ENCODE measurements at places on chromosomes 6 and 20.

DNA sequence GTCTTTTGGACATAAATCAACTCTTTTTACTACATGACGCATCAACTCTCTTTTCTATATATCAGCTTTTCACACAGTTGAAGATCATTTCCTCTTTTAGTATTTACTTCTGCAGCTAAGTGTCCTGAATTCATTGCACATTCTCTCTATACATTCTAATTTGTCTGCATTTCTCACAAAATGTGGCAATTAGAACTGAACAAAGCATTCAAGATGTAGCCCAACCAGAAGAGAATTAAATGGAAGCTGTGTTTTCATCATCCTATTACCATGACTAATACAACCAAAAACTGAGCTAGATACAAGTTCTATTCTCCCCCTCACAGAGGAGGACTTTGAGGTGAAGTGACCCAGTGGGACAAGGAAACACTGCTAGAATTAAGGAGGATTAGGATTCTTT is 86.9 kb downstream of the PLCG1 start:
- DNase-seq = no peak

DNA sequence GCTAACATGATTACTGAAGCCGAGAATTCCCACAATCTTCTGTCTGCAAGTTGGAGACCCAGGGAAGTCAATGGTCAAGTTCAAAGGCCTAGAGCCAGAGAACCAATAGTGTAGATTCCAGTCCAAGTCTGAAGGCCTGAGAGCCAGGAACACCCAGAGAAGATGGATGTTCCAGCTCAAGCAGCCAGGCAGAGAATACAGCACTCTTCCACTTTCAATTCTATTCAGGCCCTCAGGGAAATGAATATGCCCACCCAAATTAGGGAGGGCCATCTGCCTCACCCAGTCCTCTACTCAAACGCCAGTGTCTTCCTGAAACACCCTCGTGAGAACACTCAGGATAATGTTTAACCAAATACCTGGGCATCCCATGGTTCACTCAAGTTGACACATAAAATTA is 123.5 kb downstream of the THBS2 start:
- DNase-seq = no peak

DNA sequence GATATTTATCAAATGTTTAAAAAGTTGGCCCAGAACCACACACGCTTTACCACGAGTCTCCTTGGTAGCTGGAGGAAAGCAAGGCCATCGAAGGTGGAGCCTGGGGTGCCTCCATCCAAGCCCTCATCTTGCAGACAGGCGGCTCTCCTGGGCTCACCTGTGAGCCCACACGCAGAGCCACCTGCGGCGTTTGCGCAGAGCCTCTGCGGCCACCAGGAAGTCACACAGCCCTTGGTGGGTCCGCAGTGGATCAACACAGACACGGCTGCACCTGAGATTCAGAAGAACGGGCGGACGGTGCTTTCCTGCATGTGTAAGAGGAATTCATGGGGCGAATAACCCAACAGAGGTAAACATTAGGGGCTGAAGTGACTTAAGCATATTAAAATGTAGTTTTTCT is 24.5 kb upstream of the SMOC2 start:
- DNase-seq = no peak

GRCh38 chr6:170464080-170464479 is 89.0 kb downstream of the PSMB1 start:
- DNase-seq = no peak

DNA sequence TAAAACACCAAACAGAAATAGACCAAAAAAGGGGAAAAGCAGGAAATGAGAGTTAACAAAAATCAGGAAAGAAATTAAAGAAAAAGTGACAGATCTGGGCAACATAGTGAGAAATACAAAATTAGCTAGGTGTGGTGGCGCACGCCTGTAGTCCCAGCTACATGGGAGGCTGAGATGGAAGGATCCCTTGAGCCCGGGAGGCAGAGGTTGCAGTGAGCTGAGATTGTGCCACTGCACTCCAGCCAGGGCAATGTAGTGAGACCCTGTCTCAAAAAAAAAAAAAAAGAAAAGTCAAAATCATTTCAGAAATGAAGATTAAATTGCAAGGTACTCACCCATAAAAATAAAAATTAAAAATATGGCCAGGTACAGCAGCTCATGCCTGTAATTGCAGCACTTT is 13.0 kb upstream of the GRM4 start:
- no peak for DNase-seq

DNA sequence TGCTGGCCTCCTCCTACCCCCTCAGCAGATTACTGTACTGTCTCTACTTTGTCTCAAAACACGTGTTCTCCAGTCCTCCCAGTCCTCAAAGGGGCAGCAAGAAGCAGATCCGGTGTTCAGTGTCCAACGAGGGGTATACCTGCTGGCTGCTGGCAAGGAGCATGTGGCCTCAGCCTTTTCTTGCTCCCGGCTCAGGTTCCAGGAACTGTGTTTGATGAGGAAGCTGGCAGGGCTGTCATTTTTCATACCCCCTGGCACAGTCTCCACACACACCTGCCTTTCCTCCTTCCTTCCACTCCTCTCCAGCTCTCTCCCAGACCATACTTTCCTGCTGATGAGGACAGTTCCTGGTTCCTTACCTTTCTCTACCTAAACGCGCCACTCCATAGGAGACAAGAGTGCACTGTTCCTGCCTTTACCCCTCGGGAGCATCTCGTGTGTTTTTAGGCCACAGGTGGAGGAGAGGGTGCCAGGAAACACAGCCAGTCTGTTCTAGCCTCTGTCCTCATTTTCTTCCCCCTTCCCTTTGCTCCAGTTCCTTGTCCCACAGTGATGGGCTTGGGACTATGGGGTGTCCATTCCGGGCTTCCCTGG is 77.2 kb downstream of the SSR1 start:
- DNase-seq = no peak

- DNase-seq = no peak
Measured at GRCh38 chr6:117264692-117265409, 507 bp upstream of the VGLL2 start.

DNA sequence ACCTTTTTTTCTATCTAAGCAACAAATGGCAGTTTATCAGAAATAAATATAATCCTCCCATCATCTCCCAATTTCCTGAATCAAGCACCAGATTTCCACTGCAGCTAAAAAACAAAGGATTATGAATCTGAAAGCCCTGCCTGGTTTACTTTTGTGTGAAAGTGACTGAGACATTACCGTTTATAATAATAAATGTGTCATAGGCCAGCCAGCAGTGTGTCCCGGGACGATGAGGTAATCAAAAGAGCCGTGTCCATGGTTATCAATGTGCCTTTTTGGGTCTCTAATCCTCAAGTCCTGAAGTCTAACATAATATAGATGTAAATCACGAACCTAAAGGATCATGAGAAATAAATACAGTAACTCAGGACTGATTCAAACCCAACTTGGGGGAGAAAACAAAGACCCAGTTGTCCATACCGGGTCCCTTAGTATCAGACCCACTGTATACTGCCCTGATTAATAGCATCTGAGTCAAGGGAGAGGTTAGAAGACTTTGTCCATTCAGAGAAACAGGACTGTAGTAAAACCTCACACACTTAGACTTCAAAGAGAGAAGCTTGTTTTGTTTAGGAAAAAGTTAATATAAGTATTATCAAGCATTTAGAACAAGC is 149.1 kb downstream of the SASH1 start:
- DNase-seq = no peak

DNA sequence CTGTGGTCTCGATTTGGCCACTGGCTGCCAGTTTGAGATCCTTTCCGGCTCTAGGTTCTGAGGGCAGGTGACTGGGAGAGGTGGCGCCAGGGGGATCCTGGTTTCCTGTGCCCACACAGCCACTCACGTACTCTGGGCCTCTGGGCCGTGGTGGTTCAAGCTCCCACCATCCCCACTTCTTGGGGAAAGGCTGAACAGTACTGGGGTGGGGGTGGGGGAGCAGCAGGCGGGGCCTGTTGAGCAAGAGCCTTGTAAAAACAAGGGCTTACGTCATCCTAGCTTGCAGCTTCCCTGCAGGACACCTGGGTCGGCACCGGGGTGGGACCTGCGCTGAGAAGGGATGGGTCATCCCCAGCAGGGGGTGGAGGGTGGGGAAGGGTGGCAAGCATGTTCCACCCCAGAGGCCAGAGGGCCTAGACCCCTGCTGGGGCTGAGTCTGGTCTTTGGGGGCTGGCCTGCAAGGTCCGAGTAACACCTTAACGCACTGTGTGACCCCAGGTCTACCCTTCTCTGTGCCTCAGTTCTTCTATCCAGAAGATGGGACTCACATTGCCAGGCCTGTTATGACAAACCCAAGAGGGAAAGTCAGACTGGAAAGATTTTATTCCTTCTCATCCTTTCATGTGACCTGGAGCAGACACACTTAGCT is 3.1 kb upstream of the CEBPB start:
- no peak for DNase-seq

GRCh38 chr6:21791581-21791980 is 198.0 kb downstream of the SOX4 start:
- no peak for DNase-seq

DNA sequence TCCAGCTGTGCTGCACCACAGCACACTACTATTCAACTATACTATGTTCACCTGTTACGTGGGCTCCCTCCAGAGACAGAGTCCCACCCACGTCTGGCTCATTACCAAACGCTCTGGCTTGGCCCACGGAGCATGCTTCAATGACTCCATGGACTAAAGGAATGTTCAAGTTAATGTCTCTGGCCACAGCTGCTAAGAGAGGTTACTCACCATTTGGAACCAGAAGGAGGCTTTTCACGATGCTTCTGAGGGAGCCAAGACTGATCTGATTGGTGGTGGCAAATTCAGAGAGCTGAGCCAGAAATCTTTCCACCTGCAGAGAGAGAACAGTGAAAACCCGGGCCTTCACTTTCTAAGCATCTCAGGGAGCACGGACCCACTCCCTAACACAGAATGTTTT is 15.6 kb downstream of the COMMD7 start:
- no peak for DNase-seq

GRCh38 chr6:127290391-127291265 is 24.0 kb downstream of the RNF146 start:
- no peak for DNase-seq

DNA sequence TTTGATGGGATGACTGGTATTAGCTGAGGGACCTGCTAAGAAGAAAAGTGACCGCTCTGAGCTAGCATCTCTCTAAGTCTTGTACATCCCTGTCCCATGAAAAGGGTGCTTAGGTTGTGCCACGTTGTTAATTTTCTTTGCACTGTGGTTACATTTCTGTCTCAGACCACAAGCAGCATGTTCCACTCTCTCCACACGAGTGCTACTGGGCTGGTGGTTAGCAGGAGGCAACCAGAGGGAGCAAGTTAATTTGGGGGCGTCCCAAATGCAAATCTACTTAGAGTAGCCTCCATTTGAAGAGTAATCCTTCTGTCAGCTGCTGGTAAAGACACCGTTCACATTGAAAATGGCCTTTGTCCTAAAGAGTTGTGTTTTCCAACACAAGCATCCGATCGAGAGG is 3.4 kb upstream of the SCML4 start:
- no peak for DNase-seq

DNA sequence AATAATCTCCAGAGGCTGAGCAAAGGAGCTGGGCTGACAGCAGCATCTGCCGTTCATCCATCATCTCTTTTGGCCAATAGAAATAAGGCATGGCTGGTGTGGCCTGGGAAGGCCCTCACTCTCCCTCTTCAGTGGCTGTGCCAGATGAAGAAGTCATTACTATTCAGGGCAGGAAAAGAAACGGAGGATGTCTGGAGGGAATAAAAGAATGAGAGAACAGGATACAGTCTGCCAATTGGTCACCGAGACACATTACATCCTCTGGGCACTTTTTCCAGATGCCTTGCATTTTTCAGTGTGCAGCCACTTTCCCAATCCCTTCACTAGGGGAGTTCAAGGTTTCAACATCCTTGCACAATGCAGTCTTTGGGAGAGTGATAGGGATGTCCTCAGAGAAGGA is 32.2 kb upstream of the VGLL2 start:
- no peak for DNase-seq

DNA sequence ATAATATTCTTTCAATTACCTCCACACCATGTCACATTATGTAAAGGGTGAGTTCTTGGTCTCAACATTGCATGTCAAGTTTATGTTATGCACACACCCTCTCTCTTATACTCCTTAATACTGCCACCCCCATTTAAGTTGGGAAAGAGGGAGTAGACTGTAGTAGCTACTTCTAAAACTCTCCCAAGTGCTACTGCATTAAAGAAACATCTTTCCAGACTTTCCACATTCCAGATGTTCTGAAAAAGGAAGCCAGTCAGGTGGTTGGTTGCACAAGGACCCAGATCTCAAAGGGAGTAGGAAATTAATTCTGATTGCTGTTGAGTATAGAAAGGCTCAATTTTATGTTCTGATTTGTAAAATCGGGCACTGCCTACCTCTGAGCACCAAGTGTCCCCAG is 419.5 kb downstream of the CD83 start:
- DNase-seq = no peak

DNA sequence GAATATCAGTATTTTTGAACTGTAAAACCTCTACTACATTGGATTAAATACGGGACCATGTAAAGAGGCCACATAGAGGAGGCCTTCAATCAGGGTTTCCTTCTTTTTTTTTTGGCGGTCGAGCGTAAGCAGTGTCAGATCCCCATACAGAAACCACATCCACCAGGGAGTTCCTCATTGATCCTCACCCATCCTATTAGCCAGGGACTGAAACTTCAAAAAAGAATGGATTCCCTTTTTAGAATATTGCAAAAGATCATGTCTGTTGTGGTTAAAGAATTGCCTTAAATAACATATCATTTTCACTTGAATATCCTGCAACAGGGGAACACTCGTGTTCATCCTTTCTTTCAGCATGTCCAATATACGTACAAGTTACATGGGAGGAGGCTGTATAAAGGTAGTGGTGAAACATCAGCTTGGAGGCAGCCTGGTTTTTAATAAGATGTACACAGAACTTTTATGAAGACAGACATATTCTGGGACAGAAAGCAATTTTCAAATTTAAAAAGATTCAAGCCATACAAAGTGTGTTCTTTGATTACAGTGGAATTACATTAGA is 96.1 kb downstream of the PPP1R14C start:
- no peak for DNase-seq

GRCh38 chr6:28709478-28710349 is 184.0 kb downstream of the GPX5 start:
- no peak for DNase-seq

- no peak for DNase-seq
Measured at GRCh38 chr6:6001443-6001842, 5.3 kb downstream of the NRN1 start.

GRCh38 chr6:149646599-149646998 is 1.9 kb downstream of the KATNA1 start:
- no peak for DNase-seq

DNA sequence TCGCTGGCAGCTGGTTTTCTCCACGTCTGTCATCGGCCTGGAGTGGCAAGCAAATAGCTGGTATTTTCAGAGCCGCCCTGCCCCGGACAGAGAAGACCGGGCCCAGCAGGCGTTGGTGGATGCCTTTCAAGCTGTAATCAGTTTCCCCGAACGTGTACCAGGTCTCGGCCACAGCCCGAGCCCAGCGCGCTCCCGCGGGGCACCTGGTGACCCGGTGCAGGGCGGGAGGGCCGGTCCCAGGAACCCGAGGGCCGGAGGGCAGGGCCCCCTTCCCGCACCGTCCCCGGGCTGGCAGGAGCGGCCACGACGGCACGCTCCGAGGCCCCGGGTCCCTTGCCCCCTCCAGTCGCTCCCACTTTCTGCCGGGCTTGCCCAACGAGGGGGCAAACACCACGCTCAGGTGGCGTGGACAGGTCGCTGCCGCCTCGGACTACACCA is 348 bp upstream of the PYGB start:
- DNase-seq = no peak

All from stimulated activated CD4-positive, alpha-beta T cell treated with anti-CD3 and anti-CD28 coated beads, Interleukin-1b, Interleukin-23, amount 100 ng/mL, for 1 hour (primary cell).